ENCODE measurements at places on chromosomes 7 and 10. TPM values are rescaled to one million over a fixed set of nuclear protein-coding genes. Genes with fewer than 3 reads are reported as not detected.

Gene RSPH10B2
- total RNA-seq = 0.29 TPM

Gene CHAT
- 1.00 TPM for total RNA-seq

Gene WDR86
- total RNA-seq = 2.5 TPM

Gene GRID2IP
- 0.07 TPM for total RNA-seq

Gene ADCY1
- total RNA-seq = 1.2 TPM

GRCh38 chr10:98758463-98758862, 311.7 kb upstream of the HPS1 start:
- DNase-seq = no peak
- no peaks in the 10 kb centered on the region for H3K36me3 ChIP-seq
- no peaks in the 10 kb centered on the region for H3K4me1 ChIP-seq
- no peak overlapping the region for H3K27ac ChIP-seq
- H3K27me3 ChIP-seq = no peaks in the 10 kb centered on the region

DNA sequence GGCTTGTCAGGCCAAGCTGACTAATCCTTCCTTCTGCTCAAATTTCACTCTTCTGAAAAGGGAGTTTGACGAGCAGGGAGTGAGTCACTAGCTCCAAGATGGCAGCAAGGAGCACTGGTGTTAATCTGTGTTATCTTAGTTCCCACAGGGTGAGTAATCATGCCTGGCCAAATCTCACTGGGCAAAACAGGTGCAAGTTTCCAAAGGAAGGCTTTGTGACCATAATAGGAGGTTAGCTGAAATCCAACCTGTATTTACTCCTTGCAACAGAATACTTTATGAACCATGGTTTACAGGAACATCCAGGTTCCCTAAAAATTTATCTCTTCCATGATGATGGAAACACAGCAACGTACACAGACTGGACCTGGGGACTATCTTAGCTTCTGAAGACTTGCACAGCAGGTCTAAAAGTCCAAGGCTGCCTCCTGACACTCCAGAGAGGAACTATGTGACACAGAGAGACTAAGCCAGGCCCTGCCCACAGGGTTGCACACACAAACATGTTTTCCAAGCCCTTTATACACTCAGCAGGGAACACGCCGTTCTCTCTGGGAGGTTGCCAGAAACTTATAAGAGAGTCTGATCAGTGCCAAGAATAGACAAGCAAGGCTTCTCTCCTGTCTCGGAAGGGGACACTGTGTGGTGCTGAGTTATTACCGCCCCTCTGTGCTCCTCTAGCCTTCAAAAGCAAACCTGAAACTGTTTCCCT, 46.3 kb downstream of the PDK4 start:
- no peaks in the 10 kb centered on the region for H3K36me3 ChIP-seq
- no peaks in the 10 kb centered on the region for H3K27me3 ChIP-seq
- peak; percentile 89 for DNase-seq
- H3K4me3 ChIP-seq = no peak overlapping the region

- DNase-seq = no peak
- H3K27ac ChIP-seq = no peak overlapping the region
- no peaks in the 10 kb centered on the region for H3K27me3 ChIP-seq
Observed at GRCh38 chr10:128053356-128053755, 72.9 kb downstream of the MKI67 start.

GRCh38 chr7:77157446-77157845, 35.0 kb downstream of the CCDC146 start:
- H3K4me1 ChIP-seq = peaks cover 4% of the 10 kb centered on the region
- no peaks in the 10 kb centered on the region for H3K36me3 ChIP-seq
- DNase-seq = peak; percentile 4
- H3K27me3 ChIP-seq = no peaks in the 10 kb centered on the region

- H3K4me1 ChIP-seq = peaks cover 53% of the 10 kb centered on the region
- H3K27me3 ChIP-seq = no peaks in the 10 kb centered on the region
Observed at GRCh38 chr10:13717571-13717935, 130.8 kb downstream of the PRPF18 start.

DNA sequence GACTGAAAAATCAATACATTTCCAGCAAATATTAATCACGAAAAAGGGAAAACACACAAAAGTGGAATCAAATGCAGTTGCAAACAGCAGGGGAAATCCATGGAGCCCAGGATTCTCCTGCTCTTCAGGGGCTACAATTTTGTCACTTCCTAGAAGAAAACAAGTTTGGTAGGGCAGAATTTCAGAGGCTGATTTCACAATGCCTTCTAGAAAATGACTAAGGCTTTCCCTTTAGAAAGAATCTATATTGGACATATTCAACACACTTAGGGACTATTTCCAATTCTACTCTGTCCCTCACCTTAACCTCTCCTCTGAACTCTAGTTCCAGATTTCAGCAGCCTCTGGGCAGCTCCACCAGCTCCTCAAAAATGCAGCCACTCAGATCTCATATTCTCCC, 111.3 kb downstream of the HECTD2 start:
- H3K4me1 ChIP-seq = no peaks in the 10 kb centered on the region
- no peak overlapping the region for H3K27ac ChIP-seq
- H3K36me3 ChIP-seq = no peaks in the 10 kb centered on the region
- H3K27me3 ChIP-seq = no peaks in the 10 kb centered on the region
- no peak for DNase-seq
- H3K4me3 ChIP-seq = no peak overlapping the region

DNA sequence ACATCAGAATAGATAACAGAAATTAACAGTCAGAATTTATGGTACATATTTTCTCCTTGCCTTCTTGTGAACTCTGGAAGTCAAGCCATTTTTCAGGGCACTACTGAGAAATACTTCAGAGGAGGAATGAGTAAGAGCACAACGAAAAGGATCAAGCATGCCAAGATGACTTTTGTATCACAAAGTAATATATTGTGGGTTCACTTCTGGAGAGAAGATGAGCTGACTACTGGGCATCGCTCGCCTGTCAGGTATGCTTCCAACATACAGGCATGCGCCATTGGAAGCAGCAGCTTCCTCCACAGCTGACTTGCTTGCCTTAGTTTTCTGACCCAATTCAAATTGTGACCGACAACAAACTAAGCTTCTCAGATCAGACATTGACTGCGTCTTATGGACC, 137.3 kb downstream of the VTI1A start:
- H3K4me1 ChIP-seq = peaks cover 19% of the 10 kb centered on the region
- H3K27me3 ChIP-seq = no peaks in the 10 kb centered on the region
- peak overlapping the region; percentile 9 for H3K27ac ChIP-seq
- DNase-seq = peak; percentile 33

DNA sequence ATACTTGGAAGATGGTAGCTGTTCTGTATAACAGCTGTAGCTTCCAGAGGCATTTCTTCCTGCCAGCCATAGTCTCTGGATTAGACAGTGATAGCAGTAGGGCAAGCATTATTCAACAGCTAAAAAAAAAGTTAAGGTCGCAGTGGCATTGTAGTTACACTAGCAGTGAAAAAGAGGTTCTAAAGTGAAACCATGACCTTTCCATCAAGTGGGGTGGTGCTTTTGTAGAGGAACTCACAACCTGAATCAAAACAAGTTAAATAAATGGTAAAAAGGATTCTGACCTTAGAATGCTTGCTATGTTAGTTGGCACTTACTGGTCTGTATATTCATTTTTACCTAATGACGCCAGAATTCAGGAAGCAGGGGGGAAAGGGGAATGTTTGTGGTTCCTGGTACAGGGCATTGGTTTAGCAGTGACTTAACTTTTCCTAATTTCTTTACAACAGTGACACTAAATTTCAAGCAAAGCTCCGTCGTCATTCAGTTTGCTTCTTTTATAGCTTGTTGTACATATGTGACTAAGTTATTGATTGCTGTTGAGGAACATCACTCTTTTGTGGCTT, 55.0 kb downstream of the GBF1 start:
- peaks cover 21% of the 10 kb centered on the region for H3K4me1 ChIP-seq
- H3K4me3 ChIP-seq = peak overlapping the region; percentile 8
- H3K27ac ChIP-seq = peak overlapping the region; percentile 91
- no peaks in the 10 kb centered on the region for H3K27me3 ChIP-seq
- H3K36me3 ChIP-seq = no peaks in the 10 kb centered on the region
- DNase-seq = peak; percentile 96

GRCh38 chr7:156906200-156906649, 13.2 kb upstream of the LMBR1 start:
- no peaks in the 10 kb centered on the region for H3K27me3 ChIP-seq
- no peaks in the 10 kb centered on the region for H3K36me3 ChIP-seq
- H3K4me3 ChIP-seq = no peak overlapping the region
- H3K27ac ChIP-seq = no peak overlapping the region
- no peak for DNase-seq
- H3K4me1 ChIP-seq = peaks cover 8% of the 10 kb centered on the region

DNA sequence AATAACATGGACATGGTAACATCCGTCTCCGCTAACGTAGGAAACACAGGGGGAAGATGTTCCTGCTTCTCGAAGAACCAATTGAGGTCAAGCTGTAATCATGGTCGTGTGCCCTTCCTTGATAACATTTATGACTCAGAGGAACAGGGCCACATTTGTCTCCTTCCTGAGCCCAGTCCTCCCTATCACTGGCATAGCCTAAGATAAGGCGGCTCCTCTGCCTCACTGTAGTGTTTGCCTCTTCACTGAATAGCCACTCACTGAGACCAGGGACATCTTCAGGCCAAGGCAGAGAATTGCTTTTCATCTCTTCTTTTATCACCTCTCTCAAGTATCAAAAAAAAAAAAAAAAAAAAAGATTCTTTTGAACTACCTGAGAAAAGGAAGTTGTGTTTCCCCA, 5.4 kb upstream of the GRM8 start:
- DNase-seq = no peak
- peaks cover 3% of the 10 kb centered on the region for H3K4me1 ChIP-seq
- peaks cover 19% of the 10 kb centered on the region for H3K27me3 ChIP-seq
- no peak overlapping the region for H3K27ac ChIP-seq
- H3K36me3 ChIP-seq = no peaks in the 10 kb centered on the region
- H3K4me3 ChIP-seq = no peak overlapping the region
